ENCODE measurements at places on chromosomes 5 and 9.

DNA sequence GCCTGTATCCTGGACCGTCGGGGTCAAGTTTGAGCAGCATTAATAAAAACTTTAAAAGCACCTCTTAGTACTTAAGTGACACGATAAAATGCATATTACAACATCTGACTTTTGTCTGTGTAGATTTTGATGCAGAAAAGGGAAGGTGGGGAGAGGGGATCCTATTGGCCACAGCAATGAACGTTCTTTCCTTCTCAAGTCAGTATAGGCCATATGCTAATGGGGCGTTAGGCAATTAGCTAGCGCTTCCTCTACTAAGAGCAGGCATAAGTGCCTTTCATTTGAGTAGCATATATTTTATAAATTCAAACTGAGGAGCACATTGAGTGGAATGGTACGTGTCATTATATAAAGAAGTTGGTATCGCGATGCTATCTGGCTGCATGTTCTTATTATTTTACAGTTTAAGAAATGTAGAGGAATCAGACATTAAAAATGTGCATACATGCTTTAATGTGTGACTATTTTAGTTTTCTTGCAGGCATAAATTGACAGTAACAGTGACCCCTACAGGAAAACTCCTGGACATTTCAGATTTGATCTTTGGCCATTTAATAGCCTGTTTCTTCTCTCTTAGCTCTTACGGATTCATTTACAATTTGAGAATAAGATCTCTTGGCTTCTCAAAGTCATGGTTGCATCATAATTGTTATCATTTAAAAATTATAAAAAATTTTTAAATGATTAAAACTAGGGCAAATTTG is 1.1 kb upstream of the GNA14 start:
- DNase-seq: no peak

DNA sequence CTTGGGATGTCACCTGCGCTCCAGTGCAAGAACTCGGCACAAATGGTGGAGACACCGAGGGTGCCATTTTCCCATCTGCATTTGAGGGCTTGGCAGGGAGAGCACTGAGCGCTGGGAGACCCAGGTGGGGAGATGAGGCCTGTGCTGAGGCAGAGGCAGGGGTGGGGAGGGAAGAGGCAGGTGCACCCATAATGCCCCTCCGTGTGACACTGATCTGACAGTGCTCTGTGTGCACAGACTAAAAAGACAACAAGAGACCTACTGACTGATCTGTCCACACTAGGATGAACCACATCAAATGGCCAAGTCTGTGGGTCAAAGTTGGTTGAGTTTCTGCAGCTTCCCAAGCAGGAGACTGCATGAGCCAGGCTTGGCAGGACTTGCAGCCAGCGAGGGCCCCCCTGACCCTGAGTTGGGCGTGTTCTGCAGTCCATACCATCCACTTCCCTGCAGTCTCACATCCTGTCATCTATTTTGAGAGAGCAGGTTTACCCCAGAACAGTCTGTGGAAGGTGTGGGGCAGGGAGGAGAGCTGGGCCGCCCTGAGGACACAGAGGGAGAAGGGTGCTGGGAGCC is 41.9 kb downstream of the NEK6 start:
- no peak for DNase-seq

DNA sequence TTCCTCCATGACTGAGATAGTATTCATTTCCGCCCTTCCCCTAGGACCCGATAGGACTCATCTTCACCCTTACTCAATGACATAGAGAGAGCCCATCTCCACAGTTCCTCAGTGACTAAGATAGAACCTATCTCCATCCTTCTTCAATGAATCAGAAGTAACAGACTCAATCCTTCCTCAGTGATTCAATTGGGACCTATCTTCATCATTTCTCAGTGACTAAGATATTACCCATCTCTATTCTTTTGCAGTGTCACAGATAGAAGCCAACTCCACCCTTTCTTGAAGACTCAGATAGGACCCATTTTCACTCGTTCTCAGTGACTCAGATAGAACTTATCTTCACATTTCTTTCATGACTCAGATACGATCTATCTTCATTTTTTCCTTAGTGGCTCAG is 164.6 kb downstream of the FBXO4 start:
- DNase-seq: no peak

- no peak for DNase-seq
Observed at GRCh38 chr5:119752921-119753886, 123.8 kb downstream of the FAM170A start.

DNA sequence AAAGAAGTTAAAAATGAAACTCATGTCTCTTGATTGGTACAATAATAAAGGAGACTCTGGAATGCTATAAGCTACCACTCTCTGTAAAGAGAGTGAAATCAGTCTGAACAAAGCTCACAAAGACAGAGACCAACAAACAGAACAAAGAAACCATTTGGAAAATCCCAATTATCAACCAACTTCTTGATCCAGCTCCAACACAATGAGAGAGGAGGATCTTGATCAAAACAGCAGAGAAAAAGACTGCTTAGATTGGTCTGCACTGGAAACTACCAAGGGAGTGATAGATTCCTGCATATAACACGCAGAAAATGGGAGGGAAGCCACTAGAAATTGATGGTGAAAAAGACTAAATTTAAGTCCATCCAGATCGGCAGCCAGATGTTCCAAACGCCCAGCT is 23.1 kb upstream of the RNF38 start:
- no peak for DNase-seq

- DNase-seq: no peak
Observed at GRCh38 chr5:150540615-150541396, 32.9 kb downstream of the NDST1 start.

GRCh38 chr5:147037515-147038205 is 159.1 kb upstream of the PPP2R2B start:
- no peak for DNase-seq

- peak; percentile 4 for DNase-seq
Observed at GRCh38 chr9:20397348-20397747, 225.0 kb downstream of the MLLT3 start.

DNA sequence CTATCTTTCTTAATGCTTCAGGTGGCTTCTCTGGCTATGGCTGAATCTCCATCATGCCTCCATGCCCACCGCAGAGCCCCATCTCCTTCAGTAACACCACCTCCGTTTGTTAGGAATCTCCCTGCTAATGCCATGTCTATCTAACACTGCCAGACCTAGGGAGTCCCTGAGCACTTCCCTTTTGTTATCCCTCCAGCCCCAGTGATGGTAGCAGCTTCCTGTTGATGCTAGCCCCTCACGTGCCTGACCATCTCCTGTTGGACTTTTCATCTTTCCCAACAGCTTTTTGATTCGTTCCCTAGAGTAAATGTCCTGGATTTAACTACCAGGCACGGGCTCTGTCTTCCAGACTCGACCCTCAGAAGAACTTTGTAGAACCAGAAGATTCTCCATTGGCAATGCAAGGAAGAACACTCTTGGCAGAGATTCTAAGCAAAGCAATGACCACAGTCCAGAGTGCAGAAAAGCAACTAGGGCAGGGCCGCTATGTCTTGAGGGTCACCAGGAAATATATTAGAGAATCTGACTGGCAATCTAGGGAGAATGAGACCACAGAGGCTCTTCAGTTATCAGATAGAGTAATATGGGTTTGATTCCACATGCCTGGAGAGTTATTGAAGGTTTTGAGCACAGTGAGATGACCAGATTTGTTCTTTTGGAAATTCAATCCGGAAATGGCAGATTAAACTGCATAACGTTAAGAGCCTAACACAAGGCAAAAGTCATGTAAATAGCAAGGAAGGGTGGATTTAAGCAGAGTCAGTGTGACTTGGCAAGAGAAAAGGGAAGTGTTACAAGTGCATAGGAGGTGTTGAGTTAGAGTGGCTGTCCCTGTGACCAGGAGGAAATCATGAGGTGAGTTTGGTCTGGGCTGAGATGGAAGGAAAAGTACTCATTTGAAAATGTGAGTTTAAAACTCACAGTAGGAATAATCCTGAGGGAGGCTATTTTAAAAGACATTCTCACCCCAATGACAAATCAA is 555.2 kb downstream of the ACTL7B start:
- no peak for DNase-seq

DNA sequence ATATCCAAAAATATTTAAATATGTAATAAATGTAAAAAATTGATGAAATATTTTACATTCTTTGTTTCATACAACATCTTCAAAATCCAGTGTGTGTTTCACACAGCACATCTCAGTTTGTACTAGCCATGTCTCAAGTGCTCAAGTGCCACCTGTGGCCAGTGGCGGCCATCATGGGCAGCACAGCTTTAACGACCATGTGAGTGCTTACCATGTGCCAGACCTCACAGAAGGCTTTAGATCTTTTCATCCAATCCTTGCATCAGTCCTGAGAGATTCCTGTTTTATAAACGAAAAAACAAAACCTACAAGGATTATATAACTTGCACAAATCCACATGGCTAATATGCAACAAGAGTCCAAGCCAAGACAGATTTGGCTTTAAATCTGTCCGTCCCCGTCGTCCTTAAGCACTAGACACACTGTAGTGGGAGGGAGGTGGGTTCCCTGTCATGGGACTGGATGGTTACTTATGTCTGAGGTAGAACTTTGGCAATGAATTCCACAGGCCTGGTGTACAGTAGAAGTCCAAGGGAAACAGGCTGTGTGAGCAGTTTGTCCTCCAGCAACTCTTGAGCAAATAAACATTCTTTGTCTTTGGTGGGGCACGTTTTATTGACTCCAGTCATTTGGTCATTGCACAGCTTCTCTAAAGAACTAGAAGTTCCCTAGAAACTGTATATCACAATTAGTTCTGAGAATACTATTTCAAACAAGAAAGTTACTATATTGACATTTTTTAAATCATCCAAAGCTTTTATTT is 25.0 kb upstream of the F2R start:
- DNase-seq: no peak

DNA sequence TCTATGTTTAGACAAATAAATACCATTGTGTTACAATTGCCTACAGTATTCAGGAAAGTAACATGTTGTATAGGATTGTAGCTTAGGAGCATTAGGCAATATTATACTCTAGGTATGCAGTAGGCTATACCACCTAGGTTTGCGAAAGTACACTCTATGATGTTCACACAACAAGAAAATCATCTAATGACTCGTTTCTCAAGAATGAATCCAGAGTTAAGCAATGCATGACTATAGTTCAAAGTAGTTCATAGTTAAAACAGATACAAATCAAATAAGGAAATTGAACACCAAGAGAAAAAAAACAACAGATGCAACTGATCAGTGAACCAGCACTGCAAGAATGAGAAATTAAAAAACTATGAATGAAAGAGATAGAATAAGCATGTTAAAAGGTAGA is 27.6 kb upstream of the ABLIM3 start:
- DNase-seq: no peak

GRCh38 chr9:134932171-134932570 is 14.5 kb upstream of the FCN1 start:
- DNase-seq: no peak

DNA sequence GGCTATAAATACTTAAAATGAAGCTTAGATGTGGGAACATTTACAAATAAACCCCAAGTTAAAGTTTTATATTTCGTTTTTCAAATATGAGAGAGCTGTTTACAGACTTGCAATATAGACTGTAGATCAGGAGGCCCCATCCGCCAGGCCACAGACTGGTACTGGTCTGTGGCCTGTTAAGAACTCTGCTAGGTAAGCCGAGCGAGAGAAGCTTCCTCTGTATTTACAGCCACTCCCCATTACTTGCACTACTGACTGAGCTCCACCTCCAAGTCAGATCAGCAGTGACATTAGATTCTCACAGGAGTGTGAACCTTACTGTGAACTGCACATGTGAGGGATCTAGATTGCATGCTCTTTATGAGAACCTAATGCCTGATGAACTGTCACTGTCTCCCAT is 561.4 kb upstream of the FAM174A start:
- DNase-seq: no peak

- peak; percentile 61 for DNase-seq
Observed at GRCh38 chr5:157253547-157253946, 12.4 kb upstream of the CYFIP2 start.

- peak; percentile 57 for DNase-seq
Observed at GRCh38 chr5:10441992-10442435, 335 bp downstream of the ROPN1L start.

DNA sequence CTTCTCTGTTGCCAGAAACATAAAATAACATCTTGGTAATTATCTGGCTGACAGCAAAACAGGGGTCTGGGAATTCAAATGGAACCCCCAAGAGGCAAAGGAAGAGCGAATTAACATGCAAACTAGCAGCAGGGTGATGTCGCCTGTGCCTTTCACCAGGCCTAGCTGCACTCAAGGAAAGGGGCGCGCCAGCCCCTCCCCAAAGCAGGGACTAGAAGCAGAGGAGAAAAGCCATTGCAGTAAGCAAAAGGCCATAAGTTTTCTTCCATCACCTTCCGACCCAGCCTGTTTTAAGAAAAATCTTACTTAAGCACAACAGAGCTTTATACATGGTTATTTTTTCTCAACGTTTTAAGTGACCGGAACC is 539 bp downstream of the POC5 start:
- DNase-seq: no peak

GRCh38 chr5:4244306-4244705 is 648.7 kb downstream of the IRX1 start:
- no peak for DNase-seq

DNA sequence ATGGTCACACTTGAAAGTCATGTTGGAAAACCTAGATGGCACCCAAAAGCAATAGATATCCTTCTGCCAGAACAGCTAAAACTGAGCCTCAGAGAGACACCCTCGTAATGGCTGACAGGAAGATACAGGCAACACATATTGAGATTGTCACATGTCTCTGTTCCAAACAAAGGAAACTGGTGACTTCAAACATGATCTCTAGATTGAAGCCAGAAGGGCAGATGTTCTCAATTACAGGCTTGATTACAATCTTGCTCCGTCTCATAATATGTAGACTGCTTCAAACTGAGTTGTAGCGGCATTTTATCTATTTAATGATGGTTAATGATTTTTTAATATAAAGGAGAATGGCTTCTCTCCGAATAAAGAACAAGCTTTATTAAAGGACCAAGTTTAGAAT is 774.3 kb downstream of the KCTD16 start:
- DNase-seq: no peak

GRCh38 chr5:137735555-137736284 is at the start of gene KLHL3:
KLHL3 (minus strand) TSS chr5:137736089; CDS start chr5:137735646, 443 bp downstream.
- peak; percentile 29 for DNase-seq

DNA sequence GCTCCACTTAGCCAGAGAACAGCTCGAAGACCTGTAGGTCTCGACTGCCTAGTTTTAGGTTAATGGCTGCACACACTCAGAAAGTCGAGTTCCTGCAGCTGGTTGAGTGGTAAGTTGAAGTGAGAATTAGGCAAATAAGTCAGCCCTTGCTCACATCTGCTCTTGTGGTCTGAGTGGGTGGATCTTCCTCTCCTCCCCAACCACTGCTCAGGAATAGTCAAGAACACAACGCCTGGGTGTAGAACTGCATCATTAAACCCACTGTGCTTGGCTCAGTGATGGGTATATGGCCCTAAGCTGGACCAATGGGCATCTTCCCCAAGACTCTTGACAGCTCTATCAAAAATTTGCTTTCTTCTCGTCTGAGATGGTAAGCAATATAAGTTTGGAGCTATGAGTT is 20.9 kb upstream of the ADAM19 start:
- no peak for DNase-seq

DNA sequence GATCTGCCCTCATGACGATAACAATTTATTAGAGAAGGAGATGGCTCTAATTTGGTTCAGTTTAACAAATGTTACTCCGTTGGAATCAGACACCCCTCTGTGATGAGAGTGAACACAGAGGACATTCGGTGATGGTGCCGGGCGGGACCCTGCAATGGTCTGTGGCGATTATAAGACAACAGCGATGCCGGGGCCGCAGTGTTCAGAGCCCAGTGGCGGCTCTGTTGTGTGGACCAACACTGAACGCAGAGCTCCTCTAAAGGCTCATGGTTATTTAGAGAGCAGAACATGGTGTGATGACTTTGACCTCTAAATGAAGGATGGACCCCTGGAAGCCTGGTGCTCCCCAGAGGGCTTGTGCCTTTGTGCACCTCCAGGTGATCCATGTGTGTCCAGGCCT is 21.2 kb downstream of the UBE2QL1 start:
- no peak for DNase-seq
